Stimulated activated CD8-positive, alpha-beta memory T cell treated with anti-CD3 and anti-CD28 coated beads, Interleukin-2, amount 100 ng/mL, for 1 hour (primary cell): ENCODE measurements at places on chromosomes 3 and 15.

- no peak for DNase-seq
Observed at GRCh38 chr3:113614402-113614801, 82.0 kb downstream of the USF3 start.

DNA sequence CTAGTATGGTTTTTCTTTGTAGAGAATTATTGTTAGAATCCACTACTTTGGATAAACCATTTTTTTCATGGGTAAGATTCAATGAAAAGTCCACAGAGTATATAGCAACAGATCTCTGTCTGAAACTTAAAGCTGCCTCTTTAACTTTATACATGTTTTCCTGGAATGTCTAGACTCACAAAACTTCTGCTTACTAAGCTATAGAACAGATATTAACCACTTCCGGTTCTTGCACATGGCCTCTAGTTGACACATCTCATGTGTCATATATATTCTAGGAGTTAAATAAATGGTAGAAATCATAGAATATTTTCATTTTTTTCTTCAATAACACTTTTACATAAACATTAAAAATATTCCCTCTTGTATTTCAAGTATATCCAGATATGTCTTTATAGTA lies 1693.9 kb downstream of the SI start:
- DNase-seq: no peak

- DNase-seq: no peak
Observed at GRCh38 chr3:134103470-134103869, 73.7 kb upstream of the SLCO2A1 start.

- DNase-seq: no peak
Observed at GRCh38 chr3:149352556-149352955, 19.1 kb upstream of the TM4SF18 start.

DNA sequence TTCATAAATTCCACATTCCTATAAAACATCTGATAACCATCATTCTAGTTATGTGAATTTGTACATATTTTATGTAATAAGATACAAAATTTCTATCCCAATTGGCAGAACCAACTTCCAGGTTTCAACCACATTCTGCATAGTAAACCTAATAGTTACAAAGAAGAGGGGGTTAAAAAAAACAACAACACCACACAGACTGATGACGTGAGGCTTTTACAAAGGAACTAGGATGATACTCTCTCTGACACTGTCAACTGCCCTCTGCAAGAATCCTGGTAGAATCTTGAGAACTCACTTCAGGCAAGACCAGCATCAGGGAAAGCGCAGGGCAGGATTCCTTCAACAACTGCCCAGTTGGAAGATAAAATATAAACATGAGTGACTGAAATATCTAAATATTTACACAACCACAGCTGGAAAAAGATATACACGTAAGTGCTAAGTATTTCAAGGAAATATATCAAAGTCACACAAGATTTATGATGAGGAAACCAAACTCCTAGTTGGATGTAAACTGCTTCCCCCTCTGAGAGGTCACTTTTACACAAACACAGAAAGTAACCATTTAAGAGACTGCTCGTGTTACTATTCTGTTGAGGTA lies 816.4 kb downstream of the ROBO1 start:
- DNase-seq: no peak

DNA sequence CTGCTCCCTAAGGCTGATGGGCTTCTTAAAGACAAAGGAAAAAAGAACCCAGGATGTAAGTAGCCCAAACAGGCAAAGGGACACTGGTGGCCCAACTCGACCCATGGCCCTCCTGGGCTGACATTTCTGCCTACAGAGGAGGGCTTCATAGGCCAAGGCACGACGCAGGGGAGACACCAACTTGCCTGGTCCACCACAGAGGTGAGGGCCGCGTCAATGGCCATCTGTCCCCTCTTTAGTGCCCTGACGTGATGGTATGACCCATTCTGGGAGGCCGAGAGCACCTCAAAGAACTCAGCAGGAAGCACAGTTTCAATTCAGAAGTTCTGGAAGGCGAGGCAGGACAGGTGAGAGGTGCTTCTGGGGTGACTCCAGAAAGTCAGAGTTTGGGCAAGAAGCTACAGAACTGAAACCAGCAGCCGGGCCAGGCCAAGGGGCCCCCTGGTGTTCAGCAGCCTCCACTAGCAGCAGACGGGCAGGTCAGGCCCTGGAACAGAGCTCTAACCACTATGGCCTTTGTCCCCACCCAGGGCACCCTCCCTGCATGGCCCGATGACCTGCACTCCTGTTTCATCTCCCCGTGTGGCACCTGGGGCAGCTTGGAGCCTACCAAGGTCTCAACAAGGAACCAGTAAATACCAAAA lies 45.1 kb downstream of the HMCES start:
- DNase-seq: no peak

DNA sequence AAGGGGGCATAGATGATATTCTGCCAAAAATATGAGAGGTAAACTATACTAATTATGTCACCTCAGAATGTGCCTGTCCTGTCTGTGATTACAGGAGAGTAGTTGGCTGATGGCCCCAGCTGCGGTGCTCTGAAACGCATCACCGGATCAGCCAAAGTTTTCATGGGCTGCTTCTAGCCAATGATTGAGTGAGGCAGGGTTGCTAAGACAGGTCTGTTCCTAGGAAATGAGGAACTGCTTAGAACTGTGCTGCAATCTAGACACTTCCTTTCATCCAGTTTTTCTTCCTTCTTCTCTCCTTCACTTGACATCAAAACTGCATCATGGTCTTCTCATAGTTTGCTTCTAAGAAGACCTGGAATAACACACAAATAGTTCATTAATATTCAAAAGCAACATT lies 124.0 kb downstream of the KCNH8 start:
- DNase-seq: no peak

- DNase-seq: no peak
Observed at GRCh38 chr3:52487050-52487787, 7.9 kb upstream of the STAB1 start.

- no peak for DNase-seq
Observed at GRCh38 chr3:32352563-32352962, 39.1 kb upstream of the CMTM7 start.

- DNase-seq: no peak
Observed at GRCh38 chr3:86180696-86181095, 810.3 kb downstream of the VGLL3 start.

- DNase-seq: no peak
Observed at GRCh38 chr3:37995652-37996641, 5.4 kb downstream of the VILL start.

GRCh38 chr3:118540826-118541225 lies 493.8 kb downstream of the IGSF11 start:
- no peak for DNase-seq

DNA sequence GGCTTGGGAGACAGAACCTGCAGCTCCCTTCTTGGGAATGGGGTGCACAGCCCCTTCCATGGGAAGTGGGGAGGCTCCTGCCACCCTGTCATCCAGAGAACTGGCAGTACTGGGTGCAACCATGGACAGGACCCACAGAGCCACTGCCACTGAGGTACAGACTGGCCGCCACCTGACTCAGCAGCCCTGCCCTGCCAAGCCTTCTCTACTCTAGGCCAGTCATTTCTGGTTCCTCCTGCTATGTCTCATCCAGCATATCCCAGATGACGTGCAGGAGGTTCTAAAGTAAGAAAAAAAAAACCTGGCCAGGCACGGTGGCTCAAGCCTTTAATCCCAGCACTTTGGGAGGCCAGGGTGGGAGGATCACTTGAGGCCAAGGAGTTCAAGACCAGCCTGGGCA lies 76.9 kb upstream of the RPL32 start:
- DNase-seq: no peak

- DNase-seq: no peak
Observed at GRCh38 chr3:193132241-193132640, 108.8 kb upstream of the PLAAT1 start.

DNA sequence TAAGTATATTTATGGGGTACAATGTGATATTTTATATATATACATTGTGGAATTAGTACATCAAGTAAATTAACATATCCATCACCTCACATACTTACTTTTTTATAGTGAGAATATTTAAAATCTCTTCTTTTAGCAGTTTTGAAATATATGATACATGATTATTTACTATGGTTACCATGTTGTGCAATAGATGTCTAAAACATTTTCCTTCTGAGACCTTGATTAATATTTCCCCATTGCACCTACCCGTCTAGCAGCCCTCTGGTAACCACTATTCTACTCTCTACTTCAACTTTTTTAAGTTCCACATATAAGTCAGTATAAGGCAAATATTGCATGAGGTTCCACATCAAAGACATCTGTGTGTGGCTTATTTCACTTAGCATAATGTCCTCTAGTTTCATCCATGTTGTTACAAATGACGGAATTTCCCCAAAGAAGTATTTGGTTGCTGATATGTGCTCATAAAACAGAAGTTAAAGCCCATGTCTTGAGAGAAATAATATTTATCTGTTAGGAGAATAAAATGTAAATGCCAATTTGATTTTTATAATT lies 29.6 kb upstream of the NFKBIZ start:
- no peak for DNase-seq

DNA sequence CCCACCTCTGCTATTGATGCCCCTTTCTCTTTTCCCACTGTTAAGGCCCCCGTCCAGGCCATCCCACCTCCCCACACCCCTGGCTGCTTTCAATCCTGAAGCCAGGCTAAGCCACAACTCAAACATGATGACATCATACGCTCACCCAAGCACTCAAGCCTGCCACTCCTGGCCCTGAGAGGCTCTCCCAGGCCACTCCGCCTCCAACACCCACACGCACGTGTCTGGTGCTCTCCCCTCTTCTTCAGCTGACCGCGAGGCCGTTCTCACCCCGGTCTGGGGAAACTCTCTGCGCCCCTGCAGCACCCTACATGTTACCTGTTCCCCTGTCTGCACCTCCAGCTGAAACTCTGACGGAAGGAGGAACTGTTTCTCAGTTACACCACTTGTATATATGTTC lies 6.2 kb downstream of the ZXDC start:
- DNase-seq: no peak

DNA sequence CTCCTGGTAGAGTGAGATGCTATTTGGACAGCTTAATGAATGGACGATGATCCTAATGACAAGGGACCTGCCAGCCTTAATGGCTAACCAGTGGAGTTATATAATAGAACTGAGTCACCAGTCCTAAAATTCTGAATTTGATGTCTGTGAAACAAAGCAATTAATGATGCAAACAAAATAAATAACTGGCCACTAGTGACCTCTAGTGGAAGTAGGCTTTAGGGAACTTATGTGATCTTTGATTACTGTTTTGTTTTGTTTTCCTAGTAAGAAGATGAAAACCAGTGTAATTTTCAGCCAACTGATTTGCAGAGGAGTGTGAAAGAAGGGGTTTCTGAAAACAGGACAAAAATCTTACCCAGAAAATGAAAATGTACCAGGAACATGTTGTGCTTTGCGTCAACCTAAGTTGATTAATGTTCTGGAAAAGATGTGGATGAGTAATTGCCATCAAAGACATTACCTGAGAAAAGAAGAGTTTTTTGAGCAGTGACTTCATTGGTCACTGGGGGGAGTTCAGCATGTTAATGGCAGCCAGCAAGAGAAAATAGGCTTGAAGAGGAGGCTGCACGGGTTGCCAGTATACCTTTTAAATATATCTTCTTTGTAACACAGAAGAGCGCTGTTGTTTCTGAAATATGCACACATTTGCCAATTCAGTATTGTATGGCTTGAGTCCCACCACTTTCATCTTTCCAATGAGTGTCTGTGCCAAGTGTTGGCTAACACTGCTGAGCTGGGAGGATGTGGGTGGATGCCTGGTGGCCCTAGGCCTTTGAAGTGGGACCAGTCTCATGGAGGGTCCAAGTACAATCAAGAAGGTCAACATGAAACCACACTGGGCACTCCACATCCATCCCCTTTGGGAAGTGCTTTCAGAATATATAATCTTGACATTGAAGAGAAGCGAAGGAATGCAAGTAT lies 9.3 kb downstream of the VEPH1 start:
- no peak for DNase-seq

GRCh38 chr15:39181056-39181747 lies 399.7 kb upstream of the THBS1 start:
- DNase-seq: no peak

DNA sequence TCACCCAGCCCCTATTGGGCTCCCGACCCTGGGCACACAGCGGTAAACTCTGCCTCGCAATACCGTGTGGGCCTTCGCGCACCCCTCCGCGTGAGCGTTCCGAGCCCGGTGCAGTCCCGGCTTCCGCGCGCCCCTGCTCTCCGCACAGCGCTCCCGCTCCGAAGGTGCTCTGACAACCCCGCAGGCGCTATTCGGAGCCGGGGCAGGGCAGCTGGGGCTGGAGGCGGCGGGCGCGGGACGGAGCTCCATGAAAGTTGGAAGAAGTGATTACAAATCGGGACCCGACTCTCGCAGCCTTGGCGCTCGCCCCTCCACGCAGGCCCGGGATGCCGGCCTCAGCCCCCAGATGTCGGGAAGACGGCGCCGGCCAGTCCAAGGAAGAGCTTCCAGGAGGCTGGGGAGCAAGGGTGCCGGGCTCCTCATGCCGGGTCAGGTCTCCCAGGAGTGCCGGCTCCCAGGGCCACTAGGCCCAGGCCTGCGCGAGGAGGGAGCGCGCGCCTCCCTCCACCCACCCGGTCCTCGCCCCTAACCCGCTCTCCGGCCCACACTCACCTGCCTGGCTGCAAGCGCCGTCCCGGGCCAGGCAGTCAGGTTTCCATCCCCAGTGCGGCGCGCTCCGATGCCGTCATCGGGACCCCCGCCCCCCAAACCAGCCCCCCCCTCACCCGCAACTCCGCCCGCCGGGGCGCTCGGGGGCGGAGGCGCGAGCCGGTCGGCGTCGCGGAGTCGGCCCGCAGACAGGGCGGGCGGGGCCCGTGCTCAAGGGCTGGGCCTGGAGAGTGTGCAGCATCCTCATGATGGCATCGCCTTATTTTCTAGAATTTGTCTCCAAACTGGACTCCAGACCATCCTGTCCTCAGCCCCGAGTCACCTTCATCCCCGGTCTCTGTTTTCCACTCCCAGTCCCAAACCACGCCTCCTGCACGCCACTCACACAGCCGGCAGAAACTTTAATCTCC lies at the start of gene KIF7:
Gene KIF7, minus strand, starts transcription at position 621 of the 959 bp plus-strand sequence. CDS start 2,537 bp downstream, outside the sequence.
- DNase-seq: no peak

DNA sequence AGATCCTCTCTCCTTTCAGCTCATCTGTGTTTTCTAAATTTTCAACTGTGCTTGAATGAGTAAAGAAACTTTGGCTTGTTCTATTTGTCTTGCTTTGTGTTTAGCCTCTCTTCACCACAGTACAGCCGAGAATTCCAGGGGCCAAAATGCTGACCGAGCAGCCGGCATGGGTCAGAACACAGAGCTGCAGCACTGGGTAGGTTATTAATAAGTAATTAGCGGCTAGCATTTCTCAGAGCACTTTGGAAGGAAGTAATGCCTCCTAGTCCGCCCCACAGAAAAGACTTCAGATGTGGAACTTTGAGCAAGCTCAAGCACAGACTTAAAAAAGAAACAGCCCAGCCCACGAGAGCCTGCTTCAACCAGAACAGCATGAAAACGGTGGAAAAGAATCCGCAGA lies 343.9 kb downstream of the ARRDC4 start:
- no peak for DNase-seq
